ENCODE measurements at places on chromosomes 6 and 20.

DNA sequence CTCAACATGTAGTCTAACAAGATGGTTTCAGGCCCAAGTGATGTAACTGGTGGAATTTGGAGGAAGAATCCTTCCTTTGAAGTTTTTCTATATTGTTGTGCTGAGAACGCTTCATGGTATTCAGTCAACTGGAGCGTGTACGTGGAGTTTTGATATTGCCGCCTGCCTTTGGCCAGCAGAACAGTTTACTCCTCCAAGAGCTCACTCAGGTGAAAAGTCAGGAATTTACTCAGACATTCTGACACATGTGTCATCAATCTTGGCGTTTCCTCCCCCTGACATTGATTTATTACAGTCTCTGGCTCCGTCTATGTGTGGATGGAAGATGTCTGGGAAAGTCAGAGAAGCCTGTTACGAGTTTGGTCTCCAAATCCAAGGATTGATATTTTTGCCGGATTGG lies 19.0 kb upstream of the TGM2 start:
- no peak for DNase-seq

DNA sequence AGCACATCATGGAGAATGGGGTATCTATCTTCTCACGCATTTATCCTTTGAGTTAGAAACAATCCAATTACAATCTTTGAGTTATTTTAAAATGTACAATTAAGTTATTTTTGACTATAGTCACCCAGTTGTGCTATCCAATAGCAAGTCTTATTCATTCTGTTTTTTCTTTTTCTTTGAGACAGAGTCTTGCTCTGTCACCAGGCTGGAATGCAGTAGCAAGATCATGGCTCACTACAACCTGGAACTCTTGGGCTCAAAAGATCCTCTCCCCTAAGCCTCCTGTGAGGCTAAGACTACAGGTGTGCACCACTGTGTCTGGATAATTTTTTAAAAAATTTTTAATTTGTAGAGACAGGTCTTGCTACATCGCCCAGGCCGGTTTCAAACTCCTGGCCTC lies 201.5 kb upstream of the ZNF217 start:
- DNase-seq, result no peak

DNA sequence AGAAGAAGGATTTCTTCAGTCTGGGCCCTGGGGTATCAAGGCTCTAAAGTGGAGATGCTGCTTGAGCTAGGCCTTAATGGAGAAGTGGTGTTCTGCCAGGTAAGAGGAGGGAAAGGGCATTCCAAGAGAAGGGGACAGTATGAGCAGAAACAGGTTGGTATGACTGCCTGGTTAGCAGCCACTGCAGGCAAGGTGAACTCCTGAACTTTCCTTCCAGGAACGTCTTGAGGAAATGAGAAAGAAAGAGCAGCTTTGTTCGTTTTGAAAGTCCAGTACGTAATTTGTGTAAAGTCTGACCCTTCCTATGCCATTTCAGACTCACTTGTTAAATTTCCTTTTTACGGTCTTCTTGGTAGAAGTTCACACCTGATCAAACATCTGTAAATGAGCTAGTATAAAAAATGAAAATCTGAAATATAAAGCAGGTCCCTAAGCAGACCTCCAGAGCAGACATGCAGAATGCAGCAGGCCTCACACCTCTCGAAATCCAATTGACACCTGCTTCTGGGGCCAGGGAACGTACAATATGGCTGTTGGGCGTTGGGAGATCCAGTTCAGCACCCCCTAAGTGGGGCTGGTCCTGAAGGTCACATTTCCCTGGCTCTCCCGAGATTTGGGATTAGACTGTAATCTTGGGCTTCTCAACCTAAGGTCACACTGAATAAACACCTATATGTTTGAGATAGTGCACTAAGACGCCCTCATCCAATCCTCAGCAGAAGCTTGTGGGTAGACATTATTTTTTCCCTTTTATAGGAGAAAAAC lies 33.6 kb downstream of the MYLK4 start:
- no peak for DNase-seq

DNA sequence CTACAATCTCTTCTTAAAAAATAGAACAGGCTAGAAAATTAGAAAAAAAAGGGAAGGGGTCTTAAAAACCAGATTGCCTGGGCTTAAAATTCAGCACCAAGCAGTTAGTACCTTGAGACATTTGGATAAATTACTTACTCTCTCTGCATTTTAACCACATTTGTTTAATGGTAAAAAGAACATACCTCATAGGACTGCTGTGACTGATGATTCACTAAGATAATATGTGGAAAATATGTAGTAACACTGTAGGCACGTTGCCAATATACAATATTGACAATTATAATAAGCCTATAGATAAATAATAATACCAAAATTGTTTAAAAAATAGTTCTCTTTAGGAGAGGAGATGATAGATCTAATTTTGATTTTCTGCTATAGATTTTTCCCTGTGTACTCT lies 750.4 kb downstream of the TENT5A start:
- no peak for DNase-seq

DNA sequence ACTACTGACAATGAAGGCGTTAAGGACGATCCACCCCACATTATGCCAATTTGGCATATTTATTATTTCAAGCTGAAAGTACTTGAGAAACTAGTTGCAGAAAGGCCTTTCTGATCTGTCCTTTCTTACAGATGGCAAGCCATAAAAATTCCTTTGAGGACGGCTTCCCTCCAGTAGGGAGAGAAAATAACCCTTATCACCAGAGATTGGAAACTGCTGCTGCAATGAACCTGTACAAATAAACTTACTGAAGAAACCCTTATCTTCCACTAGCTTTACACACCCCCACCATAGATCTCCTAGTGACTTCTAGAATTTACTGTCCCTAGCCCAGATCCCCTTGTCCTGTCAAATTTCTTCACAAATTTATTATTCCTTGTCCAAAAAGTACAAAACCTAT lies 105.2 kb downstream of the MAP7 start:
- no peak for DNase-seq

DNA sequence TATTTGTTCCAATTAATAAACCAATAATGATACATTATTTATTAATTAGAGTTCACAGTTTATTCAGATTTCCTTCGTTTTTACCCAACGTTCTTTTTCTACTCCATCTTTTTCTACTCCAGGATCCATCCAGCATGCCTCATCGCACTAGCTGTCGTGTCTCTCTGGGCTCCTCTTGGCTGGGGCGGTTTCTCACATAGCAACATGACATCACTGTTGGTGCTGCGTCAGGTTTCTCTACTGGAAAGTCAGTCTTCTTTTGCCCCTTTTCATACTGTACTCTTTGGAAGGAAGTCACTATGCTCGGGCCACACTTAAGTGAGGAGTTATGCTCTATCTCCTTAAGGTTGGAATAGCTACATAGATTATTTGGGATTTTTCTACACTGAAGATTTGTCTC lies 13.7 kb upstream of the SOX12 start:
- DNase-seq, result no peak

DNA sequence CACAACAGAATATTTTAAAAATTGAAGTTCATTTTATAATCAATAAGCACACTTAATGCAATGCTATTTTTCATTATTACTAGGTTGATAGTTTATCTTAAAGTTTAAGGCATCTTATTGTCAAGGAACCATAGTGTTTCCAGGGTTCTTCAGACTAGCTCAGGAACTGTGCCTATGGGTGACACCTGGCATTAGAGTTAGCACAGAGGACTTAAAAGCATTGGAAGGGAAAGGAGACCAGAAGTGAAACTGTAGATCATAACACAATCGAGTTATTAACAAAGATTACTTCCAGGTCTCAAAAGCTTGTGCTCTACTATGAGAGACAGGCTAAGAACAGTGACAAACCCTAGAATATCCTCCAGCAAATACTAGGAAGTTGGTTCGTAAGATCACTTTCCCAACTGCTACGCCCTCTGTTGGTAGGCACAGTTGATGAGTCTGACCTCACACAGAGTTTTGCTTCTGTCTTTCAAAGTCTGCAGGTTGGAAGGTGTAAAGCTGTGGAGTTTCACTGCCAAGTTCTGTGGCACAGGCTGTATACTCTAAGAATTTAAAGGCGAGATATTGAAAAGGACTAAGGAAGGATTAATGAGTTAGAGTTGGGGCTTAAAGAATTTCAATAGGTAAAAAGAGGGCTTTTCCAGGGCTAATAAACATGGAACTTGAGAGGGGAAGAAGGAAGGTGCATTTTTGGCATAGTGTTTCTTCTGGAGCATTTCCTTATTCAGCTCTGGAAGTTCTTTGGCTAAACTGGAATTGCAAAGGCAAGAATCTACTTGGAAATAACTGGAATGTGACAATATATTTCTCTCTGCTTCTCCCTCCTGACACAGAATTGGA lies 531.3 kb upstream of the JAG1 start:
- no peak for DNase-seq

- no peak for DNase-seq
Observed at GRCh38 chr6:15755526-15755925, 92.7 kb upstream of the DTNBP1 start.

DNA sequence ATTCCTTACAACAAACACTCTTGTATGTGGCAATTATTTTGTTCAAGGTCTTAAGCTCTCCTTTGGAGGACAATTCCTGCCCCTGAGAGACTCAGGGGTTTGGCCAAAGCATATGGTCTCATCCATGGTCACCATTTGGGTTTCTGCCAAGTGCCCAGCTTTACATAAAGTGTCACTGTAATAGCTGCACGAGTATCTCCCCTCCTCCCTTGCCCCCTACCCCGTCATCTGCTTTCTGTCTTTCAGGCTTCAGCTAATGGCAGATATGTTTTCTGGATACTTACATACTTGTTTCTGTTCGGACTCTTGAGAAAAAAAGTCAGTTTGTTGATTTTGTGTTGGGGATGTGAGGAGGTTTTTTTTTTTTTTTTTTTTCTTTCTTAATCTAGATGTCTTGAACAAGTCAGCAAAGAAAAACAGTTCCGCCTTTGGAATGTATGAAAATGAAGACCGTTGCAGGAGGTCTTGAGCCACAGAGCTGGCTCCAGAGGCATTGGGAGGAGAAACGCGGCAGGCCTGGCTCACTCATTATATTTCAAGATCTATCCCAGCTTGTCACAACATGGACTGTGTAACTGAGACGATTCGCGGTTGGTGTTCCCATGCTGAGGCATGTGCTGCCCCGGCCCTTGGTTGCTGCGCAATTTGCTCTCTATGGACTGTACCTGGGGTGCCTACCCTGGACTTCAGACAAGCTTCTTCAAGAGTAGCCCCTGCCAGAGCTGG lies 32.6 kb upstream of the STX16 start:
- no peak for DNase-seq

GRCh38 chr6:53802582-53802981 lies 7.8 kb downstream of the LRRC1 start:
- no peak for DNase-seq

All from activated CD4-positive, alpha-beta T cell treated with anti-CD3 and anti-CD28 coated beads for 4 hours (primary cell).